ENCODE measurements at places on chromosomes 6 and 20.

- DNase-seq: peak; percentile 93
These were observed 47.9 kb upstream of the CCDC167 start for GRCh38 chr6:37547564-37548061.

DNA sequence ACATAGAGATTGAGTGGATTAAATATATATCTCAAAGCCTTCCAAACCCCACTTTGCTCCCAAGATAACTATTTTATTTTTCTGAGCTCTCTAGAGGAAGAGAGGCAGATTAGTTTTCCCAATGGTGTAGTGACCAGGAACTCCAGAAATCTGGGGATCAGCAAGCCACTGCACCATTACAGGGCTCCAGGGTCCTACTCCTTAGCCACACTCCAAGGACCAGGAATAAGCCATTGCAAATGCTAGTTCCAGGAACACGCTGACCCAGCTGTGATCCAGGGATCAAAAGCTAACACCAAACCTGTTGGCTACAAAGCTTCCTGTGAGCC lies 97.7 kb upstream of the IYD start:
- DNase-seq: no peak

DNA sequence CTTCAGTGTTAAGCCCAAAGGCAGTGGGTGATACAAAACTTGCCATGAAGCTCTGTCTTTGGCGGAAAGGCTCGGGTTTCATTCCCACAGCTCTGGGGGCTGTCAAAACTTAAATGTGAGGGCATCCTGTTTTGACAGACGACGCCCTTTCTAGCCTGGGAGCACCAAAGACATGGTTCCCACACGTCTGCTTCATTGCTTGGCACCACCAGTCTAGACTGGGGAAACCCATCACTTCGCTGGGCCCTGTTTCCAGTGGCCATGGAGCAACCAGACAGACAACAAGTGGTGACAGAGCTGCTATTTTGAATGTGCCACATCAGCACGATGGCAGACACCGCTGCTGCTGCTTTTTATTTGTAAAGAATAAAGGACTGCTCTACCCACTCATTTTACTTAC lies 127.5 kb downstream of the SASH1 start:
- DNase-seq: no peak

DNA sequence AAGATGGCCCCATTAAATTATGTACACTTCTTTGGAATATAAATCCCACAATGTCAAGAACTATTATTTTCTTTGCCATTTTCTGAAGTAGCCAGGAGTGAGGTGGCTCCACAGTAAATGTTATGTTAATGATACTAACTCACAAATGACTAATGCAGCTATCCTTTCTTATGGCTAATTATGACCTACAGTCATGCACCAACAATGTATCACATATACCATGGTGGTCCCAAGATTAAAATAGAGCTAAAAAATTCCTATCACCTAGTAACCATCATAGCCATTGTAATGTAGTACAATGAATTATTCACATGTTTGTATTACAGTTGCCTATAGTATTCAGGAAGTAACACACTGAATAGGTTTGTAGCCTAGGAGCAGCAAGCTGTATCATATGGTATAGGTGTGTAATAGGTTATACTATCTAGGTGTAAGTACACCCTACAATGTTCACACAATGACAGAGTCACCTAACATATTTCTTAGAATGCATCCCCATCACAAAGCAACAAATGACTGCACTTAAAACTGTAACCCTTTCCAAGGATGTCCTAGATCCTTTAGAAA lies 15.3 kb downstream of the ECHDC1 start:
- no peak for DNase-seq

- no peak for DNase-seq
These were observed 560.4 kb downstream of the CD109 start for GRCh38 chr6:74256381-74256780.

- DNase-seq: no peak
These were observed 58.9 kb downstream of the ERMARD start for GRCh38 chr6:169810066-169810989.

- no peak for DNase-seq
These were observed 13.8 kb upstream of the PM20D2 start for GRCh38 chr6:89132057-89132456.

- no peak for DNase-seq
These were observed 61.0 kb upstream of the VSTM2L start for GRCh38 chr20:37841971-37842370.

- DNase-seq: no peak
These were observed 33.7 kb downstream of the NOL7 start for GRCh38 chr6:13648850-13649249.

DNA sequence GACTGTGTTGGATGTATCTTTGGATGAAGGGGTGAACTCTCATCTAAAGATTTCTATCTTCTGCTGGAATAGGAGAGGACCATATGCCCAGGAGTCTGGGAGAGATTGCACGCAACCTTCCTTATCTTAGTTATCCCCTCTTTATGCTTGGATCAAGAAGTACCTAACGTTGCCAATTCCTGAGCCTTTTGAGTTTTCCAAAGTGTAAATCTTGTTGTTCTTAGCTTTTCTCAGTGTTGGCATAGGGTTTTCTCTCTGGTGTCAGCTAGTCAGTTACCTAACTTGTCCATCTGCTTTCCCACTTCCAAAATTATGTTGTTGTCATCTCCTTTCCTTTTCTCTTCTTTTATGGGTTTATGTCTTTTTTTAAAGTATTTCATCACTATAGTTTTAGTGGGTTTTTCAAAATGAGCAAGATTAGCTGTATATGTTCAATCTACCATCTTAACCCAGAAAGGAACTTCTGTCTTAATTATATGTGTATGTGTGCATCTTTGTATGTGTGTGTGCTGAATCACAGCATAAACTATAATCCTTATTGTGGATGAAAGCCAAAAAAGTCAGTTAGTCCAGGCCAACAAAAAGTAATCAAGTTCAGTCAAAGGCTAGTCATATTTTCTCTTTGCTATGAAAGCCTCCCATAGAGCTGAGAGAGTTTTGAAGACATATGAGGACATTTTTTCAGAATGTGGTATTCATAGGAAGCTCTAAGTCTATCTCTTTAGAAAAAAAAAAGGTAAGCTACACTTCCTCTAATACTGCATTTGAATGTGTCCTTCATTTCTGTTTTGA lies 72.1 kb downstream of the KHDC1L start:
- DNase-seq: peak; percentile 7

GRCh38 chr6:125020385-125020784 lies 58.1 kb downstream of the RNF217 start:
- DNase-seq: no peak

- DNase-seq: peak; percentile 63
These were observed 38.0 kb upstream of the HIVEP1 start for GRCh38 chr6:11974089-11974488.

DNA sequence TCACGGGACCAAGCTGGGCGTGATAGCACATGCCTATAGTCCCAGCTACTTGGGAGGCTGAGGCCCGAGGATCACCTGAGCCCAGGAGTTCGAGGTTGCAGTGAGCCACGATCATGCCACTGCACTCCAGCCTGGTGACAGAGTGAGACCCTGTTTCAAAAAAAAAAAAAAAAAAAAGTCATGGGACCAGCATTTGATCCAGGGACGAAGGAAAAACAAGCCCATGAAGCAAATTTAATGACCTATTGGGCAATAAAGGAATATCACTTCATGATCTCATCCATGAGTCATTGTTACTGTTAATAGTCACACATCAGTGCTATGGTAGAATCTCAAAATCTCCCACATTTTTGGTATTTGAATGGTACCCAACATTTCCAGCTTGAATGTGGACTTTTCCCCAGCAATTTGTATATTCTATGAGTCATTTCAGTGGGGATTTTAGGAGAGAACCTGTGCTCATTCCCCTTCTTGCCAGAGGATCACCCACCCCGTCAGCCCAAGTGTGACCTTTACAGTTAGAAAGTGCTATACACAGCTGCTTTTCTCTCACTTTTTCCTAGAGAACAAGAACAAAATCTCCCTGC lies 8.5 kb upstream of the SOD2 start:
- DNase-seq: peak; percentile 91

- no peak for DNase-seq
These were observed 372.7 kb upstream of the RGS17 start for GRCh38 chr6:153503810-153504209.

DNA sequence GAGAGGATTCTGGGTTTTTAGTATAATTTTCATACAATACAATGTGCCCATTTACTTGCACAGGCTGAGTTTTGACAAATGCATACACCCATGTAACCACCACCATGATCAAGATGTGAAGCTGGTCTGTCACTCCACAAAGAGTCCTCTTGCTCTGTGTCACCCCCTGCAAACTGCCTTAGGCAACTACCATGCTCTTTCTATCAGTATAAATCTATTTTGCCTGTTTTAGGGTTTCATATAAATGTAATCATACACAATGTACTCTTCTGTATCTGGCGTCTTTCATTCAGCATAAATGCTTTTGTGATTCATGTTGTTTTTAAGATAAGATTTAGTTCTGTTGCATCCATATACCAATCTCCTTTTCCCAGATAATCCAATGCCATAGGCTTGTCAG lies 181.9 kb upstream of the KCNG1 start:
- DNase-seq: no peak

DNA sequence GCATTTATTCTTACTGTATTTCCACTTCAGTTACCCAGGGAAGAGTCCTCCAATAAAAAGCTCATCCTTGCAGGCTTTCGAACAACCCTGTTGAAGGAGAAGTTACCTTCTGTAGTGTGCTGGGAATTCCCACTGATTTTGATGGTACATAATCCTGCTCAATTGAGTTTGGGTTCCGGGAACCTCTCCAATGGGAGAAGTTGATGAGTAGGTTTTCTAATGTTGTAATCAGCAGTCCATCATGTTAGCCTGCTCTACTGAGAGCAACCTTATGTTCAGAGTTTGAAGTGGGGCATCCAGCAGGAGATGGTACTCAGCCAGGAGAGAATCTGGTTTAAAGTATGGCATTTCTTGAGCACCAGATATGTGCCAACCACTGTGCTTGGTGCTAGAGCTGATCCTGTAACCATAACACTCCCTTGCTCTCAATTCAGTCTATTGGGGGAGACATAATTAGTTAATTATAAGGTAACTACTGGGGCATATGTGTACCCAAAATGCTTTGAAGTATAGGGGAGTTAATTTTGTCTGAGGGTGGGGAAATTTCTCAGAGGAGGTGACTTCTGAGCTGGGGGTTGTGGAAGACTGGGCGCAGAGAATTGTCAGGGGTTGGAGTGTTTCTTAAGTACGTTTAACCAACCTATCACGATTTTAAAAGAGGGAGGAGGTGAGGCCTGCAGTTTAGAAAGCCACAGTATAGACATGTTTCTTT lies 2.1 kb downstream of the TOP1 start:
- DNase-seq: peak; percentile 65

- DNase-seq: peak; percentile 81
These were observed 179.2 kb downstream of the TMEM242 start for GRCh38 chr6:157143890-157144798.
